ENCODE measurements at places on chromosomes 13 and 19.

GRCh38 chr19:48719263-48720171, at the start of gene MAMSTR:
TSS of gene MAMSTR (minus strand) at chr19:48719725. CDS start at chr19:48719031, 694 bp downstream.
- DNase-seq, result no peak

DNA sequence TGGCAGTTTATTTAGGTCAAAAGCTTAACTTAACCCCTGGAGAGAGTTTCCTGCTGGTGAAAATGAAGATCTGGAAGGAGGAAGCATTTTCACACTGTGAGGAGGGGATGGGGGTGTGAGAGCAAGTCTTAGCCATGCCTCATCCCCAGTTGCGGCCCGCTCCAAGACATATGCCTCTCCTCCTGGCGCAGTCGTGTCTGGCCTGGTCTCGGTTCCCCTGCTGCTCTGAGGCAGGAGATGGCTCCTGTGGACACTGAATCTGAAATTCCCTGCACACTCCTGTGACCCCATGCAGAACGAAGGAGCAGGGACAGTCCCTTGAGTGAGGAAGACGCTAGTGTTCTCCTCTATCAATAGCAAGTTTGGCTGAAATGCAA, 360 bp upstream of the ZNF69 start:
- DNase-seq, result no peak

GRCh38 chr13:26456650-26457049, 100.8 kb upstream of the WASF3 start:
- DNase-seq, result no peak

- DNase-seq, result no peak
Observed at GRCh38 chr19:5580161-5580571, 12.4 kb upstream of the TINCR start.

GRCh38 chr19:4821265-4821664, 10.2 kb downstream of the TICAM1 start:
- DNase-seq, result no peak

GRCh38 chr13:24215732-24216131, 55.2 kb downstream of the SPATA13 start:
- peak; percentile 31 for DNase-seq

DNA sequence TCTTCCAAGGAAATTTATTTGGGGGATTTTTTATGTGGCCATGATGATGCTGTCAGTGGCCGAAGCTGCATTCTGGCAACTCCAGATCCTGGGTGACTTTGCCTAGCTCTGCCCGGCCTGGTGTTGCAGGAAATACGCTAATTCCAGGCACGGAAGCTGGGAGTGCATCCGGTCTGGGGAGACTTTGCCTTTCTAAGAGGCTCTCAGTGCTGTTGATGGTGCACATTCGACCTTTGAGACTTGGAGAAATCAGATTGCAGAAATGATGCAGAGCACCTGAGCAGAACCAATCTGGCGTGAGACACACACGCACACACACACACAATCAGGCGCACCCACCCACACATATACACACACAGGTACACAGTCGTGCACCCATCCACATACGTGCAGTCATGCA, 5.9 kb upstream of the TMEM255B start:
- no peak for DNase-seq

DNA sequence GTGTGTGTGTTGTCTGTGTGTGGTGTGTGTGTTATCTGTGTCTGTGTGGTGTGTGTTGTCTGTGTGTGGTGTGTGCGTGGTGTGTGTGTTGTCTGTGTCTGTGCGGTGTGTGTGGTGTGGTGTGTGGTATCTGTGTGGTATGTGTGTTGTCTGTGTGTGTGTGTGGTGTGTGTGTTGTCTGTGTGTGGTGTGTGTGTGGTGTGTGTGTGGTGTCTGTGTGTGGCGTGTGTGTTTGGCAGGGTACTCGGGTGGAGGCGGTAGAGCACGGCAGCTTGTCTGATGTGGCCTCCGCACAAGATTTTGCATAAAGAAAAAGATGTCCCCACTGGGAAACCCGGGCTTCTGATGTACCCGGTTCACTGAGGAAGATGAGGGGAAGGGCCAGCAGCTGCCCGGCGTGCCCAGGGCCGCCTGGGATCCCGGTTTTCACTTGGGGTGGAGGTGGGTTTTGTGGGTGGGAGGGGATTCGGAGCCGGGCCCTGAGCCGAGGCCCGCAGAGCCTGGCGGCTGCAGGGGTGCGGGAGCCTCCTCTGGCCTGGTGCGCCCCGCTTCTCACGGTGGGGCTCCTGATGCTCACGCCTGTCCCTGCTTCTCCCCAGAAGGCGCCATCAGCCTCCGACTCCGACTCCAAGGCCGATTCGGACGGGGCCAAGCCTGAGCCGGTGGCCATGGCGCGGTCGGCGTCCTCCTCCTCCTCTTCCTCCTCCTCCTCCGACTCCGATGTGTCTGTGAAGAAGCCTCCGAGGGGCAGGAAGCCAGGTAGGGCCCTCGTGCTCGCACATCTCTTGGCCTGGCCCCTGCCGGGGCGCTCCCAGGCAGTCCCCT, 21.2 kb downstream of the HDGFL2 start:
- DNase-seq, result no peak

GRCh38 chr13:91162589-91162988, 184.9 kb upstream of the MIR17HG start:
- no peak for DNase-seq

GRCh38 chr19:927351-927779, 1.5 kb downstream of the ARID3A start:
- DNase-seq, result peak; percentile 70

- DNase-seq, result no peak
Observed at GRCh38 chr13:30866677-30867076, 39.4 kb upstream of the MEDAG start.

DNA sequence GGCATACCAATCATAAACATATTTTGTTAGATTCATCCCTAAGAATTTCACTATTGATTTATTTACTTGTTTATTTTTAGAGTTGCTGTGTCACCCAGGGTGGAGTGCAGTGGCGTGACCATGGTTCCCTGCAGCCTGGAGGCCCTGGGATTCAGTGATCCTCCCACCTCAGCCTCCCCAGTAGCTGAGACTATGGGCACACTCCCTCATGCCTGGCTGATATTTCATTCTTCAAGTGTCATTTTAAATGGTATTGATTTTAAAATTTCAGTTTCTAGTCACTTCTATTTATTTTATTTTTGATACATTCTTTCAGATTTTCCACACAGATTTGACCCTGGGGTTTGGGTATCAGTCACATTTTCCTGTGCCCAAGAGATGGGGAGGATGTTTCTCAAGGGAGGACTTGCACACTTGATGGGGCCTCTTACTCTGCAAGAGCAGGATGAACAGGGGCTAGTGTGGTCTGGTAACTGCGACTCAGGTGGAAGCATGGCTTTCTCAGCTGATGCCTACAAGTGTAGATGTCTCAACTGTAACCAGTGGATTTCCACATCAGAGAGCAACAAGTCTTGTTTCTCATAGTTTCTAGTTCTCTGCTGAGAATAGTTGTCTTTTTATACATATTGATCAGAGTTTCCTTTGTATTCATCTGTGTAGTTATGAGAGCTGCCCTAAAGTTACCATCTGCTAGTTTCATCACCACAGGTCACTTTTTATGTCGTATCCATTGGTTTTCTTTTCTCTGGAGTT, 40.2 kb downstream of the CCNE1 start:
- no peak for DNase-seq

GRCh38 chr13:30027569-30028455, 177.4 kb upstream of the UBL3 start:
- DNase-seq, result no peak

Data from neural progenitor cell (in vitro differentiated cells).